ENCODE measurements at places on chromosomes 5 and 9.

GRCh38 chr9:80078826-80079225 lies 507.1 kb downstream of the TLE4 start:
- no peak for DNase-seq

- no peak for DNase-seq
Observed at GRCh38 chr5:179165421-179166170, 105.4 kb downstream of the ZNF354C start.

- no peak for DNase-seq
Observed at GRCh38 chr5:109378095-109378494, 31.7 kb downstream of the PJA2 start.

- peak; percentile 34 for DNase-seq
Observed at GRCh38 chr9:93207326-93207814, 23.4 kb downstream of the WNK2 start.

- no peak for DNase-seq
Observed at GRCh38 chr9:14471041-14471440, 157.1 kb upstream of the NFIB start.

DNA sequence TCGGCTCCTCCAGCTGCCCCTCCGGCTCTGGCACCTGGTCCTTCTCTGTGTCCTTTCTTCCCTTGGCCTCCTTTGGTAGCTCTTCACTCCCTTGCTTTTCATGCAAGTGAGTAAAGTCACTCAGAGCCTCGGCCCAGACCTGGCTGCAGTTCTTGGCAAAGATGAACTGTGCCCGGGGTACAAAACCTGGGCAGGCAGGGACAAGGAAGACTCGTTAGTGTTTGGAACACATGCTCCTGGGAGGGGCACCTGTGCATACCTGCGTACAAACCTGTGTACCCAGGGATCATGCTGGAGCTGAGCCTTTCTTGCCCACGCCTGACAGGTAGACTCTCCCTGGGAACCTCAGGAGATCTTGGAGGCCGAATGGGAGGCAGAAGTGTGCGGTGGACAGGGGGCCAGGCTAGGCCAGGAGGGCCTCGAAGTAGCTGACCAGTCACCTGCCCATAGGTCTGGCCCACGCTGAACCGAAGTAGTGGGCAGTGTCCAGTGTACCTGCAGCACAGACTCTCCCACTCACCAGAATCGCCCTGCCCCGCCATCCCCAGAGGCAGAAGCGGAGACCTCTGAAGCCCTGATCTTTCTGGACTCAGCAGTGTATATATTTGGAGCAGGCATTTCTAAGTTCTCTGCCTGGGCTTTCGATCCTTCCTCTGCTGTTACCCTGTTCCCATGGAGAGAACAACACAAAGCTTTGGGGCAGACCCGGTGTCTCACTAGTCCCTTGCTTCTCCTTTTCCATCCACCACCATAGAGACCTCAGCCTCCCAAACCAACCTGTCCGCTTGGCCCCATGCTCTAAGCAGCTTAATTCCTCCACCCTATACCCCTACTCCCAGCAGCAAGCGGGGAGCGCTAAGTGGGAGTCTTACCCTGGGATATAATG lies 41.9 kb upstream of the TESK1 start:
- DNase-seq = no peak

DNA sequence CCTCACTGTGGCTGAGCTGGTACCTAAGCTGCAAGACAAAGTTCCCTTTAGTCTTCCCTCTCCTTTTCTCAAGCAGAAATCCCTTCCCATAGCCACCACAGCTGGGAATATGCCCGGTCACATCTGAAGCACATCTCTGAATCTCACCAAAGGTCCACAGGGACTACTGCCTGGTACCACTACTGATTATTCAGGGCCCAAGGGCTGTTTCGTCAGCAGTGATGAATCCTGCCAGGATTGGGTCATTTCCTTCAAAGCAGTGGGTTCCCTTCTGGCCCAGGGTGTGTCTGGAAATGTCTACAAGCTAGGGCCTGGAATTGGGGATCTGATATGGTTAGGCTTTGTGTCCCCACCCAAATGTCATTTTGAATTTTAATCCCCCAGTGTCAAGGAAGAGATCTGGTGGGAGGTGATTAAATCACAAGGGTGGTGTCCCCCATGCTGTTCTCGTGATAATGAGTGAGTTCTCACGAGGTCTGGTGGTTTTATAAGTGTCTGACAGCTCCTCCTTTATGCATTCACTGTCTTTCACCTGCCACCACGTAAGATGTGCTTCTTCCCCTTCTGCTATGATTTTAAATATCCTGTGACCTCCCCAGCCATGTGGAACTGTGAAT lies 83.2 kb upstream of the FST start:
- peak; percentile 44 for DNase-seq

Data from fibroblast of mammary gland (primary cell).